HFFc6 (cell line): ENCODE measurements at places on chromosomes 5 and 9.
A peak's percentile ranks its signal among the peaks of the same experiment; 100 is the strongest.

- no peak for DNase-seq
Observed at GRCh38 chr5:133460172-133460758, 152.1 kb downstream of the FSTL4 start.

GRCh38 chr5:40875958-40876357 is 33.3 kb upstream of the C7 start:
- no peak for DNase-seq

DNA sequence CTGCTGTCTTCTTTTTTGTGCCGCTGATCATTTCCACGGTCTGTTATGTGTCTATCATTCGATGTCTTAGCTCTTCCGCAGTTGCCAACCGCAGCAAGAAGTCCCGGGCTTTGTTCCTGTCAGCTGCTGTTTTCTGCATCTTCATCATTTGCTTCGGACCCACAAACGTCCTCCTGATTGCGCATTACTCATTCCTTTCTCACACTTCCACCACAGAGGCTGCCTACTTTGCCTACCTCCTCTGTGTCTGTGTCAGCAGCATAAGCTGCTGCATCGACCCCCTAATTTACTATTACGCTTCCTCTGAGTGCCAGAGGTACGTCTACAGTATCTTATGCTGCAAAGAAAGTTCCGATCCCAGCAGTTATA is 17.1 kb downstream of the F2R start:
- DNase-seq: no peak

DNA sequence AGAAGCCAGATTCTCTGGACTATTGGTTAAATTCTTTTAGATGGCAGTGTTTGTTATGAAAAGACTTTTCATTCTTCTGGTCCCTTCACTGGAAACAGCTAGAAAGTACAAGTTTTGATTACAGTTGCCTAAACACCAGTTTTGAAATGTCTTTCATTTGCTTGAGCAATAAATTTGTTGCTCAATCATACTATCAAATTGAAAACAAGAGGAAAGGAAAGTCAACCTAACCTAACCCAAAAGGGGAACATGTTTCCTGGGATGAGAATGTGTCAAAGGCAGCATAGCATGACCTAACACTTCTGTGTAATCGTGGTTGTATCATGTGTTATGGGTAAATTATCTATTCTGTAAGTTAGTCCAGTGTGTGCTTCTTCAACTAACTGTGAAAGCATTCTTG is 213.2 kb downstream of the TMC1 start:
- DNase-seq: no peak

DNA sequence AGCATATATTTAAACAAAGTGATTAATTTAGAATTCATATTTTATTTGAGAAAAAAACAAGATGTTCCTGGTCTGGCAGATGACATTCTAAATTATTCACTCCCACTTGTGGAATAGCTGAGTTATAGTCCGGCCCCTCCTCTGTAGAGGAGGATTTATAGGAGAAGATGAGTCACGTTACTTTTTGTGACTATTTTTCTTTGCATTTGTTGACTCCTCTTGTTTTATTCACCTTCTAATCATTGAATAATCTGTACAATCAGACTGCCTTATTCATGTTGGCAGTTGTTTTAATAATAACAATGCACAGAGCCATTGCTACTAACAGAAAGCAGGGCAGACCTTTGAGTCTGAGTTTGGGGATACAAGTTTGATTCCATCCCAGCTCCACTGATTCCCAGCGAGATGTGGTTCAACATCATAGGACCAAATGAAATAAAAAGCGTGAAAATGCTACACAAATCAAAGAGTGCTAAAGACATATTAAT is 23.2 kb downstream of the DOCK8 start:
- DNase-seq: no peak

DNA sequence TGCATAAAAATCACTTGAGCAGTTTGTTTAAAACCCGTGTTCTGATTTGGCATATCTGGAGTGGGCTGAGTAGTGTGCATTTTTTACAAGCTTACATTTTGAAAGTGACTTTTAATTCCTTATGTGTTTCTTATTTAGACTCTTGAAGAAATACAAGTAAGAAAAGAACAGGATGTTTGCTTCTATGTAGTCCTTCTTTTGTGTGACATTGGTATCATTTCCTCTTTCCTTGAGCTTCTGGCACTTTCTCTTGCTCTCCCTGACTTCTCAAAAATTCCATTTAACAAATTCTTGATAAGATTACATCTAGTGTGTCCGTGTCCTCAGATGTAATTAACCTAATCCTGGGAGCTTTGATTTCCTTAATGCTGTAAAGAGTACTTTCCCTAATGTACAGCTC is 12.5 kb downstream of the GARNL3 start:
- DNase-seq: no peak

DNA sequence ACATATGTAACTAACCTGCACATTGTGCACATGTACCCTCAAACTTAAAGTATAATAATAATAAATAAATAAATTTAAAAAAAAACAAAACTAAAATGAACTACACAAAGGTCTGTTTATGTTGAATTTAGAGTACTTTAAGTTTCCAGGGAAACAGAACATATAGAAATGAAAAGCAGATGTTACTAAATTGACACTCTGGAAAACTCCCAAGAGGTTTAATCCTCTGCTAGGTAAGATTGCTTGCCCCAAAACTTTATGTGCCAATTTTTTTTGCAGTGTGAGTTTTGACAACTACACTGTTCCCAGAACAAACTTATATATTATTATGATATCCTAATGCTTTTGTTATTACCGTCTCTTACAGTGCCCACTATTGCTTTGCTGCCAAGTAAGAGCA is 134.3 kb upstream of the MRPS30 start:
- no peak for DNase-seq

- DNase-seq: no peak
Observed at GRCh38 chr5:155189981-155190380, 176.4 kb downstream of the KIF4B start.

DNA sequence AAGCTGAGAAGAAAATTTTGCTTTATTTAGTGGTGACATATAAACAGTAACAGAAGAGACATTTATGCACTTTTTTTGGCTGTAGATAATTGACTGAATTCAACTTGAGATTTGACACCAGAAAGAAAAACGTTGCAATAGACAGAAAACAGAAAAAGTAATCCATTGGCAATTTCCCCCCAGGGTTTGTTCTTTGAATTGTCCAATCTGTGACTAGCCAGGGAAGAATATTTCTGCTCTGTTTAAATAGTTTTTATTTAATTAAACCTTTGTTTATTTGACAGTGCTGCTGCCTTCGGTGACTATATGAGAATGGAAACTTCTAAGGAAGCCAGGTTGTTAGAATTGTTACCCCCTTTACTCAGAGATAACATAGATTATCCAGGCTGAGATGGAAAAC is 210.6 kb downstream of the DEPDC1B start:
- no peak for DNase-seq

- no peak for DNase-seq
Observed at GRCh38 chr9:112570671-112571167, 84.1 kb downstream of the KIAA1958 start.

DNA sequence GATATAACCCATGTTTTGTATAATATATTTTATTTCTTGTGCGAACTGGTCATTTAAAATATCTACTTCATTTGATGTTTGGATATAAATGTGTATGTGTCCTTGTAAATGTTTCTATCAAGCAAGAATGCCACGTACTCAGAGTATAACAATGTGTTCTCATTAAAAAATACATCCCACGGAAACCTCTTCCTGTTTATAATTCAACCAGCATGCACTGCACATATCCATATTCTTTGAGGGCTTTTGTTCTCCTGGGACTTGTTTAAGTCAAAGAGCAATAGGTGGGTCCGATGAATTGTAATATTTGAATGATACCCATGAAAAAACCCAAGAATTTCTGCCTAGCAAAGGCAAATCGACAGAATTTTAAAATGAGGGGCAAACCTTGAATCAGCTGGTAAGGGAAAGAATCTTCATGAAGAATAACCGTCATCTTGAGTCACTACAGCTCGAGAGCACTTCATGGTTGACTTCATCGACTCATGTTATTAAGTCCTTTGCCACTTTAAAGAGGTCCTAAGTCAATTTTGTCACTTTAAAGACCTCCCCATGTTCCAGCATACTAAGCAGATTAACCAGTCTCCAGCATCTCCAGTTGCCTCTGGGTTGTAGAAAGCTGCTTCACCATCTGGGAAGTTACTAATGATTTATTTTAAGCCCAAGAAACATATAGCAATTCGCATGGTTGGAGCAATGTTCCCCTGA is 80.6 kb downstream of the NPR3 start:
- DNase-seq: peak; percentile 36

GRCh38 chr5:31120642-31120948 is 72.9 kb upstream of the CDH6 start:
- DNase-seq: no peak

- DNase-seq: no peak
Observed at GRCh38 chr5:1860949-1861348, 21.8 kb downstream of the IRX4 start.

- DNase-seq: no peak
Observed at GRCh38 chr5:63245271-63245670, 666.7 kb downstream of the LRRC70 start.

GRCh38 chr5:142976861-142977260 is 206.7 kb downstream of the ARHGAP26 start:
- DNase-seq: peak; percentile 17

- no peak for DNase-seq
Observed at GRCh38 chr5:74030821-74031220, 404.8 kb downstream of the ARHGEF28 start.

DNA sequence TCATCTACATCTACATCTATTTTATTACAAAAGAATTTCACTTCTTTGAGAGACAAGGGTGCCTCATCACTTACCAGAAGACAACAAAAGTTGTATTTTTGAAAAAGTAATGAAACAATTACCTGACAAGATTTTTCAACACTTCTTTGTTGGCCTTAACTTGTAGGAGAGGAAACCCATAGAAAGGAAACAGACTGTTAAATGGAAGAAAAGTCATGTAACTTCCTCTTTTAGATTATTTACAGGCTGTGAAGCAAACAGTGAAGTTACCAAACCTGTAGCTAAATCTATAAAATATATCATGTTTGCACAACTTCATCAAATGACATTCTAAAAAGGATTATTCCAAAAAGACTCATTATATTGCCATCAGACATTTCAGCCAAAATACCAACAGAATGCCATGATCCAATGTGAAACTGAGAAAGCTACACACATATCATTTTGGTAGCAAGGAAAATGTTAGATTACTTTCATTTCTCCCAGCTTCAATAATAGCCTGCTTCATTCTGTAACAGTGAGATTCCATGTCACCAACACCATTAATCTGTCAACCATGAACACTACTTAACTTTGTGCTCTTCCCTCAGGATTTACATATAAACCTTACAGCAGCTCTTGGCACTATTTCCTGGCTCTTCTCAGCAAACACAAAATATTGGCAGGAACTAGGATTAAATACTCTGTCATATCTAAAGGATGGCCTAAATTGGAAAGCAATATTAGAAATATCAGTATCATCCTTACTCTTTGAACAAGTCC is 122.5 kb downstream of the MCTP1 start:
- DNase-seq: no peak

DNA sequence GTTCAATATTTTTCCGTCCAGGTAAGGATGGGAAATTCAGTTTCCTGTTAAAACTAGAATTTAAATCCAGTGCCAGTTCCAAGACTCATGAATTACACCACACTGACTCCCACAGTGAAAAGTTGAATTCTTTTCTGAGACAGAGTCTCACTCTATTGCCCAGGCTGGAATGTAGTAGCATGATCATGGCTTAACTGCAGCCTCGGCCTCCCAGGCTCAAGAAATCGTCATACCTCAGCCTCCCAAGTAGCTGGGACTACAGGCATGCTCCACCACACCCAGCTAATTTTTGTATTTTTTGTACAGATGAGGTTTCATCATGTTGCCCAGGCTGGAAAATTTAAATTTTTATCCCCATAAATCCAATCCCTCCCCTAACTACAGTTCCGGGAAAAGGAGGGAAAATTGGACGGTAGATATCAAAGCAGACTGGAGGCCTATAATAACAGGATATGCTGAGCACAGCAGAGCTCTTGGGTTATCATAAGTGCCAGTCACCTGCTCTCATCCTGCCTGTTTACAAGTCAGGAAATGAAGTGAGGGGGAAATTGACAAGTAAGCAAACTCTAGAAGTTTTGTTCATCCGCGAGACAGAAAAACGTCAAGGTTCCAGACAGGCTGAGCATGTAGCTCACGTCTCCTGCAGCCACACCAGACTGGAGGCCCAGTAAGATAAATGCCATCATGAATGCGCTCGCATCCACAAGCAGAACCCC is 105.7 kb downstream of the UGCG start:
- no peak for DNase-seq

DNA sequence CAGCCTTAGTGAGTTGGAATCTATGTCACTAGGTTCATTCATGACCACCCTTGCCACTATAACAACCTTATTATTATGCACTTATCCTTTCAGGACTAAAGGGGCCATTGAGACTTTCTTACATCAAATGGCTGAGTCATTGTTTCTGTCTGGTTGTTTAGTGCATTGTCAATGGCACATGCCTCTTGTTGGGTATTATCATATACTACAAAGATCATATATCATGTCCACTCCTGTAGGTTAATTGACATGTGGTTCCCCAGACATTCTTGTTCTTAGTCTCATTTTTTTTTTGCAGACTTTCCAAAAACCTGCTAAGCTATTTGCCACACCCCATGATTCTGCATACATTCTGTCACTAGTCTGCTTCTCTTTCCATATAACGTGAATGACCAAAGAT is 66.7 kb upstream of the PRDM9 start:
- DNase-seq: no peak

GRCh38 chr9:125460883-125461635 is 199.4 kb downstream of the GAPVD1 start:
- peak; percentile 40 for DNase-seq

DNA sequence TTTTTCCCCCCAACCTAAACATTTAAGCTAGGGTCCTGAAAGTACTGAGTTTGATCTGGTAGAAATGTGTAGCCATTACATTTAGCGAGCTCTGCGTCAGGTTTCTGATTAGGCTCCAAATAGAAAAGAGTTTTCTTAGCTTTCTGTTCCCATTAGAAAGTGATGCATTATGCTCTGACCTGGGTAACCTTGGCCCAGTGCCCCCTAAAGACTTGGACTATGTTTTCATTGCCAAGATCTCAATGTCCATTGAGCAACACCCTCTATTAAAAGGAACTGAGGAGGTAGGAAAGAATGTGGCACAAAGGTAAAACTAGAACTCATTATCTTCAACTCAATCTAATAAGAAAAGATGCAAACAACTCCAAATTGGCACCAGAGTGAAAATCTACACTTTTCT is 358.9 kb upstream of the PCSK5 start:
- DNase-seq: no peak

GRCh38 chr5:1876660-1877064 is 6.1 kb downstream of the IRX4 start:
- DNase-seq: no peak

DNA sequence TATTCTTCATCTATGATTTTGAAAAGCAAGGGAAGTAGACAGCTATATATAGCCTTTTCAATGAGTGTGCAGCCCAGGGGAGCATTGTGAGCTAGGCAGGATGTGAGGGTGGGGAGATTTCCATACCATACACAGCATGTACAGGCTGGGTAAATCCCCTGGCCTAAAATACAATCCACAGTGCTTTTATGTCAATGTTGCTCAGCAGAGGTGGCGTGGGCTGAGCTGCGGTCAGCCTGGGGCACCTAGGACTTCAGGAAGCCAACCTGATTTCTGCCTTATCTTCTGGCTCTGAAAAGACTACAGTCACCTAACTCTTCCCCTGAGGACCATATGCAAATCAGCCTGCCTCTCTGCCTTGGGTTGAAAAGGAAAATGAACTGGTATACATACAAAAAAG is 6.3 kb upstream of the GARIN3 start:
- no peak for DNase-seq

- no peak for DNase-seq
Observed at GRCh38 chr9:131635892-131636291, 90.6 kb downstream of the PRRT1B start.
